A549 (cell line): ENCODE measurements at places on chromosomes 2 and 18. TPM values are rescaled to one million over a fixed set of nuclear protein-coding genes. Genes with fewer than 3 reads are reported as not detected.

Gene AQP12B
- not detected in 3 replicates for polyA plus RNA-seq

Gene VAMP8
- 17.7 to 22.4 TPM (median 18.5 TPM) in 3 replicates for polyA plus RNA-seq

Gene EML6
- polyA plus RNA-seq: 1.4 to 1.8 TPM (median 1.7 TPM) in 3 replicates

Gene MOCOS
- polyA plus RNA-seq: 2.7 to 3.3 TPM (median 3.2 TPM) in 3 replicates

Gene DSEL
- 0.17 to 0.28 TPM (median 0.21 TPM) in 3 replicates for polyA plus RNA-seq

Gene CHRNG
- polyA plus RNA-seq: not detected in 3 replicates

Gene CLEC4F
- polyA plus RNA-seq: not detected in 3 replicates

Gene TBR1
- polyA plus RNA-seq: 0.07 to 0.09 TPM (median 0.09 TPM) in 3 replicates

Gene FRZB
- polyA plus RNA-seq: 0.03 to 0.04 TPM in 2 of 3 replicates, not detected in the other

Gene HAAO
- not detected in 3 replicates for polyA plus RNA-seq

Gene CCDC121
- polyA plus RNA-seq: 4.6 to 5.2 TPM (median 4.9 TPM) in 3 replicates

Gene GMCL1
- 13.7 to 16.6 TPM (median 15.3 TPM) in 3 replicates for polyA plus RNA-seq

Gene HMSD
- polyA plus RNA-seq: 0.12 to 0.23 TPM in 2 of 3 replicates, not detected in the other

Gene CYBRD1
- polyA plus RNA-seq: 25.3 to 31.6 TPM (median 30.5 TPM) in 3 replicates

Gene CRYGC
- polyA plus RNA-seq: not detected in 3 replicates

Gene IL37
- not detected in 3 replicates for polyA plus RNA-seq

DNA sequence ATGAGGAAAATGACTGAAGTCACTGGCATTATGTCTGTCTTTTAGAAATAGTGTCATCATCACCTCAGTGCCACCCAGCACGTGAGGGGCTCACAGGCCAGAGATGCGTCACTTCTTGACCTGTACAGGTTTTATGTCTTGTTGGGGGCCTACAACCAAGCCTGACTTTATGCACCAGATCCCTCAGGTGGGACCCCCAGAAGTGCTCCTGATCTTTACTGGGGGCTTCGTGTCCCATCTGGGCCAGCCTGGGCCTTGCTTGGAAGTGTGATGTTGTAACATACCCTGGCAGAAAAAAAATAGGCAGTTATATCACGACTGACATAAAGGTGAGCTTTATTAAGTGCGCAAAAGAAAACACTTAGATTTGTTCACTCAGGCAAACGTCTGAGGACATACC is 21.5 kb upstream of the GNAL start:
- no peak for DNase-seq

- DNase-seq: peak; percentile 51
Measured at GRCh38 chr2:142876423-142876822, 1.0 kb upstream of the KYNU start.

- DNase-seq: no peak
Measured at GRCh38 chr2:170206805-170207407, 29.0 kb downstream of the MYO3B start.

GRCh38 chr2:222805591-222806304 is 55.1 kb upstream of the ACSL3 start:
- DNase-seq: no peak

- no peak for DNase-seq
Measured at GRCh38 chr2:237156031-237156856, 70.6 kb downstream of the COPS8 start.

GRCh38 chr2:142926445-142926844 is 49.0 kb downstream of the KYNU start:
- no peak for DNase-seq

DNA sequence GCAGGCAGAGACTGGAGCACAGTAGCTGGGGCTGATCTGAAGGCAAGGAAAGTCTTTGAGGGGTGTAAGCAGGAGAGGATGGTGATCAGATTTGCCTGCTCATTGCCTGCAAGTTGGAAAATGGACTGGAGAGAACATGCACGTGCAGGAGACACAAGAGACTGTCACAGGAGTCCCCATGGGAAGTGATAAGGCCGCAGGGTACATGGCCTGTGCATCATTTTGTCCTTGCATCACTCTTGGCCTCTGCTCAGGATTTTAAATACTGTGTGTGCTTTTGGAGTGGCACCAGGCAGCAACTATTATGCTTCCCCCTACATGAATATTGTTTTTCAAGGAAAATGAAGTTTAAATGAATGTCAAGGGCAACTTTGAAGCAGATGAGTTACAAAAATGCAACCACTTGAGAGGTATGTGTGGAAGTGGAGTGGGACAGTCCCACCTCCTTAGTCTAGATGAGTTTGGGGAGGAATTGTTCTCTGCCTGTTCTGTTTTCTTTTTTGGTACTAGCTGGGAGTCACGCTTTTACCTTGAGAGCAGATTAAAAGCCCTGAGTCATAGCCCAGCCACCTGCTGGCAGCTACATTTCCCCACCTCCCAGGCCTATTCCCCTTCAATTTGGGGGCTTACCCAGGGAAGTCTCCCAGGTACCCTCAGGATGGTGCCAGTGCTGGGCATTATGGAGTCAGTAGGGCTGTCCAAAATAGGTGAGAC is 19.3 kb downstream of the MAPK4 start:
- DNase-seq: no peak

GRCh38 chr2:18910843-18911242 is 321.5 kb upstream of the NT5C1B start:
- DNase-seq: no peak

- DNase-seq: no peak
Measured at GRCh38 chr2:214138779-214139178, 272.1 kb upstream of the VWC2L start.

DNA sequence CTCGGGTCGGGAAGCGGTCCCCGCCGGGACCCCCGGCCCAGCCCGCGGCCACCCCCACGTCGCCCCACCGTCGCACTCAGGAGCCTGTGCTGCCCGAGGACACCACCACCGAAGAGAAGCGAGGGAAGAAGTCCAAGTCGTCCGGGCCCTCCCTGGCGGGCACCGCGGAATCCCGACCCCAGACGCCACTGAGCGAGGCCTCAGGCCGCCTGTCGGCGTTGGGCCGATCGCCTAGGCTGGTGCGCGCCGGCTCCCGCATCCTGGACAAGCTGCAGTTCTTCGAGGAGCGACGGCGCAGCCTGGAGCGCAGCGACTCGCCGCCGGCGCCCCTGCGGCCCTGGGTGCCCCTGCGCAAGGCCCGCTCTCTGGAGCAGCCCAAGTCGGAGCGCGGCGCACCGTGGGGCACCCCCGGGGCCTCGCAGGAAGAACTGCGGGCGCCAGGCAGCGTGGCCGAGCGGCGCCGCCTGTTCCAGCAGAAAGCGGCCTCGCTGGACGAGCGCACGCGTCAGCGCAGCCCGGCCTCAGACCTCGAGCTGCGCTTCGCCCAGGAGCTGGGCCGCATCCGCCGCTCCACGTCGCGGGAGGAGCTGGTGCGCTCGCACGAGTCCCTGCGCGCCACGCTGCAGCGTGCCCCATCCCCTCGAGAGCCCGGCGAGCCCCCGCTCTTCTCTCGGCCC is 13.6 kb downstream of the SPEG start:
- no peak for DNase-seq

- peak; percentile 74 for DNase-seq
Measured at GRCh38 chr2:1769703-1770422, 25.5 kb upstream of the PXDN start.

GRCh38 chr2:61176755-61177726 is 15.1 kb downstream of the C2orf74 start:
- DNase-seq: peak; percentile 97

DNA sequence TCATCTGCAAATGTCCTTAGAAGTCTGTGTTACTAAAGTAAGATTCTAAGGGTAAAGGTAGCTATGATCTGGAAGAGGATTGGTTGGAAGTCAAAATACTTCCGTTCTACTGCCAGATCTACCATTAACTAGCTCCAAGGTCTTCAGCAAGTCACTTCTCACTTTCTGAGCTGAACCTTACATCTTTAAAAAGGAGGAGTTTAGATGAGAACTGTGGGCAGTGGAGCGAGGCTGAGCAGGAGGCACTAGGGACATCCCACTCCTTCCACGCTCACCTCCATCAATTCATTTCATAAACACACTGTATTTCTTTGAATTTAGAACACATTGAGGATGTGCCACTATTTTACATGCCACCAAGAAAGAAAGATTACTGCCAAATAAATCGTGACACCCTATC is 143.0 kb downstream of the ABCA12 start:
- DNase-seq: no peak

DNA sequence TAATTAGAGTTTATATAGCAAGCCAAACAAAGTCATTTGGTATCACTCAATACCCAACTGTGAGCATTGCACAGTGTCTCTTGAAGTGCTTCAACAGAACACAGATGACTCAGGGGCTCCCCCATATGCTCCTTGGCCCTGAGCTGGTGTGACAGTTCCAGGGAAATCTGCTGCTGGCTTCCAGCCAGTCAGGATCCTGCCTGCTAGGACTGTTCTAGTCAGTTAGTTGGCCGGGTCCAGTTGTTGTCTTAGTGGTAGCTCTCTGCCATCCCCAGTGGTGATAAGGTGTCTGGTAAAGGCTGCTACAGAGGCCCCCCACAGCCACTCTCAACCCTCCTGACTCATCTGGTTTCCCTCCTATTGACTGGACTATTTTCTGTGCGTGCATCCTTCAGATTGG is 100.3 kb downstream of the IRS1 start:
- no peak for DNase-seq

- DNase-seq: no peak
Measured at GRCh38 chr2:160928854-160929301, 231.3 kb upstream of the TANK start.

GRCh38 chr2:15830937-15831549 is 109.3 kb upstream of the MYCN start:
- no peak for DNase-seq

DNA sequence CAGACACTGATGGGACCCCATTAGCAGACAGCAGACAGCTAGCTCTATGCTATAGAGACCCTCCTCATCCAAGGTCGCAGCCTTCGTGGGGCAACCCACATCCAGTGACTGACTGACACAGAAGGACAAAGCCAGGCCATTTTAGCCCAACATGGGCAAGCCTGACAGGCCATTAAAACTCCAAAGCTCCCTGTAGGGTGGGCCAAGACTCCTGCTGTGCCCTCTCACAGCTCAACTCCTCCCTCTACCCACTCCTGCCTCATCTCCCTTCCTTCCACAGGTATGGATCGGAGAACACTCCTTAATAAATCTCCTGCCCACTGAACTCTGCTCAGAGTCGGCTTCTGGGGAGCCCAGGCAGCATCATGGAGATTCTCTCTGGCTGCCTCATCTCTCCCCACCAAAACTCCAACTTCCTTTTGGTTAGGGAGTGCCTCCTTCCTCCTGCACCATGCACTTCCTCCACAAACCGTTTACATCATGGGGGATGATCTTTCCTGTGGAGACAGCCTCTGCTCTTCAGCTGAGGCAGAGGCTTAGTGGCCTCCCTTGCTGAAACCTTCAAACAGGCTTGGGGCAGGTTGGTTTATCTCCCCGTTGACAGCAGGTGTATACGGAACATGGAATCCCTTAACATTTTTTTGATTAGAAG is 86.5 kb downstream of the ACTR3 start:
- no peak for DNase-seq

DNA sequence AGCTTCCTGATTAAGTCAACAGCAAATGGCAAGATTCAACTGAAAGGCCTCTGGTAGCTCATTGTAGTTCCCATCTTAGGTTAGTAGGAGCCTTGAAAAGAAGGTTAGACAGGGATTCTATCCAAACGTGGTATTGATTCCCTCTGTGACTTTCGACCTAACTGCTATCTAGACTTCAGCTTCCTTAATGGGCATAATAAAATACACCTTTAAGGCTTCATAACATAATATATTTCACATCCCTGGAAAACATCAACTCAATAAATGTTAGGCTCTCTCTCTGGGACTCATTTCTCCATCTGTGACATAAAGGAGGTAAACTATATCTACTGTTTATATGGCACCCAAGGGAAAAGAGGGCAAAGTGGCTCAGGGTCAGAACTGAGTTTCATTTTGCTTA is 60.9 kb downstream of the STK39 start:
- no peak for DNase-seq

DNA sequence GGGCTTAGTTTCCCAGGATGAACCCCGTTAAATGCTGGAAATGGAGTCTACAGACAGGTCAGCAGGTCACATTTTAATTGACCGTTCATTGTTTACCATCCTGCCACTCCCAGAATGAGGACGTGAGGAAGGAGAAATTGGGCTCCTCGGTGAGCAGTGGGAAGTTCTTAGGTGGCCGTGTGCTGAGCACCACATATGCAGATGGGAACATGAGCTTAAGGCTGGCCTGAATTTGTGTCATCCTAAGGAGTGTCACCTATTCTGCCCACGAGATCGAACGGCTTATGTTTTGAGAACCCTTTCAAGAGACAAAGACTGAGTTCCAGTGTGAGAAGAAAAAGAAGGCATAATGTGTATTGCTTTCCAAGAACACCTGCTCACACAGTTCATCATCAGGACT is 234.4 kb upstream of the PXDN start:
- no peak for DNase-seq

- no peak for DNase-seq
Measured at GRCh38 chr18:78207942-78208341, 771.7 kb upstream of the SALL3 start.

GRCh38 chr18:25895518-25895917 is 194.9 kb downstream of the SS18 start:
- no peak for DNase-seq

GRCh38 chr18:54330768-54331548 is 26.7 kb downstream of the STARD6 start:
- no peak for DNase-seq
